ENCODE measurements at places on chromosomes 1 and 21.

- H3K27me3 ChIP-seq = no peaks in the 10 kb centered on the region
- DNase-seq = no peak
- H3K27ac ChIP-seq = no peak overlapping the region
- H3K4me1 ChIP-seq = no peaks in the 10 kb centered on the region
- no peak overlapping the region for H3K4me3 ChIP-seq
Measured at GRCh38 chr1:185929776-185930175, 195.6 kb downstream of the HMCN1 start.

- H3K4me3 ChIP-seq = no peak overlapping the region
- DNase-seq = no peak
- no peaks in the 10 kb centered on the region for H3K27me3 ChIP-seq
- H3K36me3 ChIP-seq = no peaks in the 10 kb centered on the region
Measured at GRCh38 chr1:4308806-4309205, 345.6 kb upstream of the AJAP1 start.

- no peaks in the 10 kb centered on the region for H3K36me3 ChIP-seq
- no peak overlapping the region for H3K27ac ChIP-seq
- H3K4me1 ChIP-seq = no peaks in the 10 kb centered on the region
- no peaks in the 10 kb centered on the region for H3K27me3 ChIP-seq
Measured at GRCh38 chr1:14653461-14653960, 55.0 kb downstream of the KAZN start.

GRCh38 chr1:46094471-46095005, 37.9 kb downstream of the PIK3R3 start:
- H3K27me3 ChIP-seq = no peaks in the 10 kb centered on the region
- no peaks in the 10 kb centered on the region for H3K4me1 ChIP-seq
- H3K4me3 ChIP-seq = no peak overlapping the region
- H3K36me3 ChIP-seq = peaks cover 2% of the 10 kb centered on the region

- no peaks in the 10 kb centered on the region for H3K27me3 ChIP-seq
- H3K4me3 ChIP-seq = no peak overlapping the region
- no peak for DNase-seq
- no peaks in the 10 kb centered on the region for H3K4me1 ChIP-seq
Measured at GRCh38 chr1:188027613-188028012, 1198.9 kb downstream of the PLA2G4A start.

- H3K27ac ChIP-seq = no peak overlapping the region
- peaks cover 21% of the 10 kb centered on the region for H3K4me1 ChIP-seq
- no peaks in the 10 kb centered on the region for H3K36me3 ChIP-seq
- peak; percentile 5 for DNase-seq
- H3K4me3 ChIP-seq = no peak overlapping the region
Measured at GRCh38 chr1:232754930-232755329, 50.3 kb upstream of the MAP10 start.

- DNase-seq = no peak
- no peaks in the 10 kb centered on the region for H3K36me3 ChIP-seq
- no peak overlapping the region for H3K4me3 ChIP-seq
- no peaks in the 10 kb centered on the region for H3K4me1 ChIP-seq
- H3K27me3 ChIP-seq = no peaks in the 10 kb centered on the region
- H3K27ac ChIP-seq = no peak overlapping the region
Measured at GRCh38 chr1:24263746-24264145, 55.4 kb upstream of the GRHL3 start.

DNA sequence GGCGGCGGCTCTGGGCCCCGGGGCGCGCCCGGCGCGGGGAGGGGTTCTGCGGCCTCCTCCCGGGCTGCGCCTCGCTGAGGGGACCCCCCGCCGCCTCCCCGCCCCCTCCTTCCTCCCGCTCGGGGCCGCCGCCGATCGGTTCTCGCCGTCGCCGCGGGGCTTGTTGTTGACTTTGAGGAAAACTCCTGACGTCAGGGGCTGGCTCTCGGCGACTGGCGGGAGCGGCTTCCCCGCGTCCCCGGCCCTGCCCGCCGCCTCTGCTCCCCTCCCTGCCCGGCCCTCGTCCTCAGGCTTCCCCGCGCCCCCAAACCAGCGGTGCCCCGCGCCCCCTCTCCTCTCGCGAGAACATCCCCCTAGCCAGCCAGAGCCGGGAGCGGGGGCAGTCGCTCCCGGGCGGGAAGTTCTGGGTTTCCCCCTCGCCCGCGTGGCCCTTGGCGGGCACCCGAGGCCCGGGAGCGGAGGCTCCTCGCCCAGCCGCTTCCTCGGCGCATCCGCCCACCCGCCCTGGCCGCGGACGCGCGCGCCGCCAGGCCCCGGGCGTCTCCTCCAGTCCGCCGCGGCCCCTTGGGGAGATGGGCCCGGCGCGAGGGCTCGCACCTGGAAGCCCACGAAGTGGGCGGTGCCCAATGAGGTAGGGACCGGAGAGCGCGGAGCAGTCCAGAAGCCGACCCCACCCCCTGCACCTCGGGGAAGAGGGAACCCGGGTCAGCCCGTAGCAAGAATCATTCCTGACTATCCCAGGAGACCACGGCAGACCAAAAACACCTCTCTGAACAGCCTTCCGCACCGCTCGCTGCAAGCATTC, 611 bp upstream of the AKT3 start:
- H3K36me3 ChIP-seq = no peaks in the 10 kb centered on the region
- DNase-seq = peak; percentile 85
- H3K4me1 ChIP-seq = peaks cover 7% of the 10 kb centered on the region
- no peaks in the 10 kb centered on the region for H3K27me3 ChIP-seq
- peak overlapping the region; percentile 74 for H3K27ac ChIP-seq

All from common myeloid progenitor, CD34-positive (primary cell).